ENCODE measurements at places on chromosomes 6 and 20. TPM values are rescaled to one million over a fixed set of nuclear protein-coding genes. Genes with fewer than 3 reads are reported as not detected.

MTFR2 gene
- 24.2 TPM for total RNA-seq

HLA-DMB gene
- total RNA-seq, result 1.9 TPM

IMPG1 gene
- not detected for total RNA-seq

RIMS4 gene
- not detected for total RNA-seq

PRL gene
- not detected for total RNA-seq

HCRTR2 gene
- not detected for total RNA-seq

UBR2 gene
- total RNA-seq, result 31.4 TPM

MUC22 gene
- not detected for total RNA-seq

MMS22L gene
- total RNA-seq, result 38.5 TPM

HLA-G gene
- 0.19 TPM for total RNA-seq

RAMACL gene
- total RNA-seq, result 0.31 TPM

THBS2 gene
- not detected for total RNA-seq

Data from activated CD4-positive, alpha-beta memory T cell treated with anti-CD3 and anti-CD28 coated beads for 36 hours (primary cell).